Activated CD4-positive, CD25-positive, alpha-beta regulatory T cell (primary cell): ENCODE measurements at places on chromosomes 16 and 17.

- DNase-seq, result no peak
These were observed 837 bp upstream of the PRDM7 start for GRCh38 chr16:90077757-90078578.

GRCh38 chr17:21513012-21513570 is 136.9 kb downstream of the KCNJ12 start:
- peak; percentile 58 for DNase-seq

GRCh38 chr16:49757559-49758069 is 98.3 kb downstream of the ZNF423 start:
- DNase-seq, result no peak

- DNase-seq, result no peak
These were observed 10.1 kb downstream of the HIRIP3 start for GRCh38 chr16:29985271-29985811.

DNA sequence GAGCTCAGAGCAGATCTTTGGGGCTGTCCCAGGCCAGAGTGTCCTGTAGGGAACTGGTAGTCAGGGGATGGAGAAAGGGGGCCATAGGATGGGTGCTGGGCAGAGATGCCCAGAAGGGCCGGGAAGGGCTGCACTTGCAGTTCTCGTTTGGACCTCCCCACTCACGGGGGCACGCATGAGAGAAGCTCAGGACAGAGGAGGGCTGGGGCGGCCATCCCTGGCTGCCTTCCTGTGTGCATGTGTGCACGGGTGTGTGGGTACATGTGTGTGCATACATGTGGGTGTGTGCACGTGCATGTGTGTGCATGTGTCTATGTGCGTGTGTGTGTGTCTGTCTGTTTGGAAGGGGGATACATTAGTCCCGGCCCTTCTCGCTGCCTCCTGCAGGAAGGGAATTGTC is 73.3 kb downstream of the COG7 start:
- DNase-seq, result no peak

DNA sequence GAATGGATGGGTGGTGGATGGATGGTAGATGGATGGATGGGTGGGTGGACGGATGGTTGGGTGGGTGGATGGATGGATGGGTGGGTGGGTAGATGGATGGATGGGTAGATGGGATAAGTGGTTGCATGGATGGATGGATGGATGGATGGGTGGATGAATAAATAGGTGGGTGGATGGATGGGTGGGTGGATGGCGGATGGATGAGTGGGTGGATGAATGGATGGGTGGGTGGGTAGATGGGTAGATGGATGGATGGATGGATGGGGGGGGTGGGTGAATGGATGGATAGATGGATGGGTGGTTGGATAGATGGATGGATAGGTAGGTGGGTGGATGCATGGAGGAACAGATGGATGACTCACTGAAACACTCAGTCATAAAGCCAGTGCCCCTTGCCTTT is 51.0 kb upstream of the FASN start:
- no peak for DNase-seq

- no peak for DNase-seq
These were observed 3.4 kb downstream of the HROB start for GRCh38 chr17:44144966-44145739.

DNA sequence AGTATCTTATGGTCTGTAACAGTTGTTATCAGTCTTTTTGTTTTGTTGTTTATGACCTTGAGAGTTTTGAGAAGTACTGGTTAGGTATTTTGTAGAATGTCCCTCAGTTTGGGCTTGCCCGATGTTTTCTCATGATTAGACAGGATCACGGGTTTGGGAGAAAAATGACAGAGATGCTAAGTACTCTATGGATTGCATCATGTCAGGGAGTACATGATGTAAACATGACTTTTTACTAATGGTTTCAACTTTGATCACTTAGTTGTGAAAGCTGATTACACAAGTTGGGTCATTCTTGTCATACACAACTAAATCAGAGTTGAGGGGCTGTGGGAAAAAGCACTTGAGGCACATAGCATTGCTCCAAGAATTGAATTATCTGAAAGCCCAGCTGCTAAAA is 94.7 kb upstream of the SIAH1 start:
- no peak for DNase-seq

- DNase-seq, result no peak
These were observed 31.8 kb downstream of the TMEM235 start for GRCh38 chr17:78263063-78263735.

- DNase-seq, result no peak
These were observed 725 bp upstream of the SPHK1 start for GRCh38 chr17:76383546-76384221.

DNA sequence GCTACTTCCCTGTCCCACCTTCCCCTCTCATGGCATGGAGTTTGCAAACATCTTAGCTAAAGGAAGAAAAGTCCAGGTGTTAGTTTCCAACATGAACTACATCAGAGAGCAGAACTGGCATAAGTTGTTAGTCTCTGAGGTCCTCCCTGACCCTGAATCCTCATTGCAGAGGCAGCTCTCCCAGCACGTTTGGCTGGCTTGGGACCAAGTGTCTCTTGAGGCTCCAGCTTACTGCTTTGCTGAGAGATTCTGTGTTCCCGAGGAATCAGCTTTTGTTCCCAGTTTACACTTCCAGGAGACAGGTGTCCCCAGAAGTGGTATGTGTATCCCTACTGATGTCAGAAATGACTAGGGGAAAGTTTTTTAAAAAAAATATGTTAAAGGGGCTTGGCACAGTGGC is 14.7 kb downstream of the DNAH9 start:
- DNase-seq, result no peak

DNA sequence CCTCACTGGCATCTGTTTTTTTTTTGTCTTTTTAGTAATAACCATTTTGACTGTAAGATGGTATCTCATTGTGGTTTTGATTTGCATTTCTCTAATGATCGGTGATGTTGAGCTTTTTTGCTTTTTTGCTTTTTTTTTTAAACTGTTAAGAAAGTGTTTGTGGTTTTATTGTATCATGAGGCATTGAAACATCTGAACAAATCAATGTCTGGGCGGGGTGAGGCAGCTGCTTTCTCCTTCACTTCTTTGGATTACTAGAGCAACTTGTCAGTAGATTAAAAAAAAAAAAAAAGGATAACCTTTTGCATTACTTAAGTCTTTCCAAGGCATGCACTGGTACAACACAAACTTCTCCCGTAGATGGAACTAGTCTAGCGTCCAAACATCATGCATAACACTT is 191.7 kb downstream of the CEP112 start:
- DNase-seq, result no peak

- DNase-seq, result no peak
These were observed 404.8 kb downstream of the CDH13 start for GRCh38 chr16:83031524-83031923.

GRCh38 chr17:13323990-13324389 is 277.7 kb downstream of the HS3ST3A1 start:
- DNase-seq, result no peak

GRCh38 chr17:60914078-60914477 is 236.4 kb downstream of the BCAS3 start:
- DNase-seq, result no peak

- DNase-seq, result no peak
These were observed 16.6 kb downstream of the TUBD1 start for GRCh38 chr17:59876107-59876506.

GRCh38 chr17:81910840-81911276 is 341 bp downstream of the PCYT2 start:
- no peak for DNase-seq

DNA sequence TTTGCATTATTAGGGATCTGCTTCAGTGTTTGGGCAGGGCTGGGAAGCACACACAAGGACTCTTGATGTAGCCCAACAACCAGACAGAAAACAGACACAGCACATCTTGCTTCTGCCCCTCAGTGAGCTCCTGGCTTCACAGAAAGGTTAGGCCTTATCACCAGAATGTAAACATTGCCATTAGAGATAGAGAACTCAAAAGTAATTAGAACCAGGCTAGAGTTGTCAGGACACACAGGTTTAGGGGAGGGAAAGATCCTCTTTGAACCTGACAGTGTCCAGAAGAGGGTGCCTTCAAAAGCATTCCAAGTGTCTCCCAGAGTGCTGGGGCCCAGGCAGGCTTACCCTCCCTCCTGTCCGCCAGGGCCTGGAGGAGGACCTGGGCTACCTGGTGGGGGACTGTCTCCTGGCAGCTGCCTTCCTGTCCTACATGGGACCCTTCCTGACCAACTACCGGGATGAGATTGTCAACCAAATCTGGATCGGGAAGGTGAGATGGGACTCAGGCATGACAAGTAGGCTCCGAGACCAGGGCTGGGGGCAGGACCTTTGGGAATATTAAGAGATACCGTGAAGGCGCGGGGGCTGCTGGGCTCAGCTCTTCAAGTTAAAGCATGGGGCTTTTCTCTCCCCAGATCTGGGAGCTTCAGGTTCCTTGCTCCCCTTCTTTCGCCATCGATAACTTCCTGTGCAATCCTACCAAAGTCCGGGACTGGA is 16.9 kb upstream of the KDM6B start:
- DNase-seq, result no peak

DNA sequence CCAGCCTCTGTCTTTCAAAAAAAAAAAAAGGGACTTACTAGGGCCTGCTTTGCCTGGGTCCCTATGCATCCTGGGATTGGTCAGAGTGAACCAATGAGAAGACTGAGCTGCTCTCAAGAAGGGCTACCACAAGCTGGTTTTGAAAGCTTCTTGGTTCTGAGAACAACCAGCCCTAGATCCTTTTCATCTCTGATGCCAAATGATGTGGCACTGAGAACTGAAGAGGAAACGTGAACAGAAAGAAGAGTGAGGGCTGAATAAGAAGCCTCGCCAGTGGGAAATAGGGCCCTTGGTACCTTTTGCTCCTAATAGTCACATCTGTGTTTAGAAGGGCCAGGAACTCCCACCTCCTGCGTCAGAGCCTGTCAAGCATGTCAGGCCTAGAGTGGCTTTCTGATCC is 10.7 kb downstream of the TACO1 start:
- DNase-seq, result no peak

- no peak for DNase-seq
These were observed 23.1 kb upstream of the OSGIN1 start for GRCh38 chr16:83929811-83930555.

DNA sequence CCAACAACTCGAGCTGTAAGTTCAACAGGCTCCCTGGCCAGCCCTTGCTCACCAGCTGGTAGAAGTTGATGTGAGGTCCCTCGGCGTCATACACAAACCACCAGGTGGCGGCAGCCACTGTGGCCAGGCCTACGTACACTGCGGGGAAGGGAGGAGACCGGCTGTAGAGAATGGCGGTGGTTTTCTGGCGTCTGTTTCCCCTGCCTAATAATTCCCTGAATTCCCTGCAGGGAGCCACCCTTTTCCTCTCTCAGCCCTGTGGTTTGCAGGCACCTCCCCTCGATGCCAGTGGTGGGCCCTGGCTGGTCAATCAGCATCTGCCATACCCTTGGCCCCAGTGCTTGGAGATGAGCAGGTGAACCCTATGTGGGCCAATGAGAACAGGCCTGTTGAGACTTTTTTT is 18.9 kb upstream of the P2RX1 start:
- no peak for DNase-seq

DNA sequence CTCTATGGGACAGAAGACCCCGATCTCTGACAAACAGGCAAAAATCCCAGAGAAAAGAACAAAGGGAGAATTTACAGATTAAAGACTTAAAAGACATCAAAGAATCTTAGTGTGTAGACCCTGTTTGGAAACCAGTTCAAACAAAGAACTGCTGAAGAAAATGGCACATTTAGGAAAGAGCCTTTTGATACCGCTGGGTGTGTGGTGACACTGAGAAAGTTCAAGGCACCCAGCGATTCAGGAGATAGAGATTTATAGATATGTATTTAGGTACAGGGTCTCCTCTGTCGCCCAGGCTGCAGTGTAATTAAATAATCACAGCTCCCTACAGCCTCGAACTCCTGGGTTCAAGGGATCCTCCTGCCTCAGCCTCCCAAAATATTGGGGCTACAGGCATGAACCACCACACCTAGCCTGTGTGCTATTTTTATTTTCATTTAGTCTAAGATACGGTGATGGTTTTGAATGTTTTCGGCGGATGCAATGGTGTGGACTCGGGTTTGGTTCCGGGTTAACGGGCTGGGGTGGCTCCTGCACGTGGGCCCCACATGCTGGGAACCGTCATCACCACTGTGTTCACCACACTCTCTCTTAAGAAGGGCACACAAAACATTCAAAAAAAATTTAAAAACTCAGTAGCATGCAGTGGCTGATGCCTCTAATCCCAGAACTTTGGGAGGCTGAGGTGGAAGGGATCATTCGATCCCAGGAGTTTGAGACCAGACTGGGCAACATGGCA is 114.0 kb downstream of the ZNF778 start:
- DNase-seq, result no peak

GRCh38 chr16:75273054-75273925 is 21.9 kb upstream of the BCAR1 start:
- DNase-seq, result no peak

- no peak for DNase-seq
These were observed 2.7 kb downstream of the C16orf89 start for GRCh38 chr16:5062790-5063765.

DNA sequence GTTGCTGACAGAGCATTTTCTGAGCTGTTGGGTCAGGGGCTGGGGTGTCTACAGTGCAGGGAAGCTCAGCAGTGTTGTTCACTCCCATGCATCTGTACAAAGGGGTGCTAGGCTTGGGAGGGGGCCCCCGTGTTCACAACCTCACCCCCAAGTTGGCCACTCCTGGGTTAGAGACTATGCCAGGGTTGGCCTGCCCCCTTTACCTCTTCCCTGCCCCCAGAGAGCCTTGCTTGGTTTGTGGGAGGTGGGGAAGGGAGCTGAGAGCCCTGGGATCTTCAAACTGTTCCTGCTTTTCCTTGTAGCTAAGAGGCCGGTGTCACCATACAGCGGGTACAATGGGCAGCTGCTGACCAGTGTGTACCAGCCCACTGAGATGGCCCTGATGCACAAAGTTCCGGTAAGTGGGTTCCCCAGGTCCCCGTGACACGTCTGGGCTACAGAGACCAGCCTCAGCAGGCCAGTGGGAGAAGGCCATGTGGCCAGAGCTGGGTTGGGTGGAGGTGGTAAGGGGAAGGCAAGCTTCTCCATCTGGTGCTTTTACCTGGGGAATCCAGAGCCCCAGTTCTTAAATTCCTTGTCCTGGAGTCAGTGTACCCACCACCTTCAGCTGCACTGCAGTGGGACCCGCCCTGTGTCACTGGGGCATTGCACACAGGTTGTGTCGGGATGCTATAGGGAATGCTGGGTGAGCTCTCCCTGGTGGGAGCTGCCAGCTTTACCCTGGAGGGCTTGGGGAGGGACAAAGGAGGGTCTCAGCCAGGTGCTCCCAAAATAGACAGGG is 11.8 kb downstream of the GPRC5C start:
- no peak for DNase-seq

DNA sequence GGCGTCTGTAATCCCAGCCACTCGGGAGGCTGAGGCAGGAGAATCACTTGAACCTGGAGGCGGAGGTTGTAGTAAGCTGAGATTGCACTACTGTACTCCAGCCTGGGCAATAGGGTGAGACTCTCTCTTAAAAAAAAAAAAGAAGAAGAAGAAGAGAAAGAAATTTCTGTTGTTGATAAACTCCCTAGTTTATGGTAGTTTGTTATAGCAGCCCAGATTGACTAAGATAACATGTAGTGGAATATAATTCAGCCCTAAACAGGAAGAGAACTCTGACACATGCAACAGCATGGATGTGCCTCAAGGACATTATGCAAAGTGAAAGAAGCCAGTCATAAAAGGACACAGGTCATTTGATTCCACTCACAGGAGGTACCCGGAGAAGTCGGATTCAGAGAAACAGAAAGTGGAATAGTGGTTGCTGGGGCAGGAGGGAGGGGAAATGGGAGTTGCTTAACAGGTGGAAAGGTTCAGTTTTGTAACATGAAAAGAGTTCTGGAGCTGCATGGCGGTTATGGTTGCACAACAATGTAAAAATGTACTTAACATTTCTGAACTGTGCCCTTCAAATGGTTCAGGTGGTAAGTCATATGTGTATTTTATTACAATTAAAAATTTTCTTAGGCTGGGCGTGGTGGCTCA is 26.0 kb upstream of the PRM1 start:
- DNase-seq, result no peak

GRCh38 chr16:66293207-66293735 is 73.2 kb upstream of the CDH5 start:
- DNase-seq, result no peak
